Stimulated activated CD4-positive, alpha-beta T cell treated with anti-CD3 and anti-CD28 coated beads, Interleukin-4, amount 100 ng/mL, for 4 hours (primary cell): ENCODE measurements at places on chromosomes 2 and 18.
A peak's percentile ranks its signal among the peaks of the same experiment; 100 is the strongest.

GRCh38 chr2:81648370-81648769 lies 1343.8 kb upstream of the LRRTM1 start:
- DNase-seq = no peak

DNA sequence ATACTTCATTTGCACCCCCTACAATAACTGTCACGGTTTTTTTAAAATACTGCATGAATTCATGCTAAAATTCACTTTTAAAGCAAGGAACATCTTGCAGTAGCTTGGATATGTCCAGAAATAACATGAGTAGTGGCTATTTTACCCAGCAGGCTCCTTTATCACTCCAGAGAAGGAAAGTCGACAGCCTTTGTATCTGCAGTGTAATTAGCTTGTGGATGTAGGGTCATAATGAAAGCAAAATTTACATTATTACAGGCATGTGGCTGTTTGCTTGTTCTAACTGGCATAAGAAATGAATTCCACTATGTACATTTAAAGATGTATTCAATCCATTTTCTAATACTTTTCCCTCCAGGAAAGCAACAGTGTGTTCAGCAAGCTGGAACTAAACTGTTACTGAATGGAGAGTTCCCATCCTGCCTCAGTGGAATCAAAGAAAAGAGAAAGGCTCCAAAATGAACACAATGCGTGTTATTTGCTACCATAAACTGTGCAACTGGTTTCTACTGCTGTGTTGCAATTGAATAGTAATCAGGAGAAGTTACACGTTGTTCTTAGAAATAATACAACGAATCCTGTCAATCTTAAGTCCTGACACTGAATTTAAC lies 321.2 kb upstream of the VRK2 start:
- DNase-seq = no peak

GRCh38 chr2:11550901-11551568 lies 17.2 kb downstream of the GREB1 start:
- DNase-seq = no peak

DNA sequence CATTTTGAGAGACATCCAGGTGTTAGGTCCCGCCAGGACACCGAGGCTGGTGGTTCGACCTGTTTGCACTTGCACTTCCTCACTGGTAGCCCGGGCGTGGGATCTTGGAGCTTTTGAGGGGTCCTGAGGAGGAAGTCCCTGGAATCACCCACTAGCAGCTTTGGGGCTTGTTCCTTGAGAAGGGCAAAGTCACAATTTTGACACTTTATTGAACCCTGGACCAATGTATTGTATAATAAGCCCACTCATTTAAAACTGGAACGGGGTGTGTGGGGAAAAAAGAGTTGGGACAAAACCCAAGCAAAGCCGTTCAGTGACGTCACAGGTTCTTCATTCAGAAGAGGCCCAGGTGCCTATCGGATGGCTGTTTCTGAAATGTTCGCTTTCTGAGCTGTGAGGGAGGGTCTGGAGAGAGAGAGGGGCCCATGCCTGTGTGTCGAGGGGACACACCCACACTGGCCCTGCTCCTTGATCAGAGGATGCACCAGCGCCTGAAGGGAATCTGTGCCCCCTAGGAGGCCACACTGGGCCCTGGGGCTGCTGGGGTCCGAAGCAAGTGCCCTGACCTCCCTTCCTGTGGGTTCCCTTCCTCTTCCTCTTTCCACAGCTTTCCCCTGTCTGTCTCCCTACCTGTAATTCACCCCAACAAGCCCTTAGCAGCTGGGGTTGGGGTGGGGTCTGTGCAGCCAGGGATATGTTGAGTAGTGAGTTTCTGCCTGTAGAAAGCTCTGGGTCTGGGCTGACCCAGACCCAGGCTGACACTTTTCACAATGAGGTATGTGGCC lies 2.6 kb downstream of the LPIN1 start:
- DNase-seq = no peak

DNA sequence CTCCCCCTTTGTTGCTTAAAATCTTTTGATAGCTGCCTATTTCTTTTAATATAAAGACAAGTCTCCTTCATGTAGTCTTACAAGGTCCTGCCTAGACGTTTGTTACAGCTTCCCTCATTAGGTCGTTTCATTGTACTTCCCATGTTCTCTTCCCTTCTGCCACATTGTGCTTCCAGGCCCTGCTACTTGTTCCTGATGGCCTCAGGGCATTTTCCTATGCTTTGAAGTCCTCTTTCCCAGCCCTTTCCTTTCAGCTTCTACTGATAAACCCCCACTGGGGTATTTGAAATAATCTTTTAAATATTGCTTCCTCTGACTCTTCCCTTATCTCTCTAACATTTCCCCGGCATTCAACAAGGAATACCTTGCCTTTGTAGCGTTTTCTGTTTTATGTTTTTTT lies 67.4 kb downstream of the UBE2E3 start:
- DNase-seq = no peak

DNA sequence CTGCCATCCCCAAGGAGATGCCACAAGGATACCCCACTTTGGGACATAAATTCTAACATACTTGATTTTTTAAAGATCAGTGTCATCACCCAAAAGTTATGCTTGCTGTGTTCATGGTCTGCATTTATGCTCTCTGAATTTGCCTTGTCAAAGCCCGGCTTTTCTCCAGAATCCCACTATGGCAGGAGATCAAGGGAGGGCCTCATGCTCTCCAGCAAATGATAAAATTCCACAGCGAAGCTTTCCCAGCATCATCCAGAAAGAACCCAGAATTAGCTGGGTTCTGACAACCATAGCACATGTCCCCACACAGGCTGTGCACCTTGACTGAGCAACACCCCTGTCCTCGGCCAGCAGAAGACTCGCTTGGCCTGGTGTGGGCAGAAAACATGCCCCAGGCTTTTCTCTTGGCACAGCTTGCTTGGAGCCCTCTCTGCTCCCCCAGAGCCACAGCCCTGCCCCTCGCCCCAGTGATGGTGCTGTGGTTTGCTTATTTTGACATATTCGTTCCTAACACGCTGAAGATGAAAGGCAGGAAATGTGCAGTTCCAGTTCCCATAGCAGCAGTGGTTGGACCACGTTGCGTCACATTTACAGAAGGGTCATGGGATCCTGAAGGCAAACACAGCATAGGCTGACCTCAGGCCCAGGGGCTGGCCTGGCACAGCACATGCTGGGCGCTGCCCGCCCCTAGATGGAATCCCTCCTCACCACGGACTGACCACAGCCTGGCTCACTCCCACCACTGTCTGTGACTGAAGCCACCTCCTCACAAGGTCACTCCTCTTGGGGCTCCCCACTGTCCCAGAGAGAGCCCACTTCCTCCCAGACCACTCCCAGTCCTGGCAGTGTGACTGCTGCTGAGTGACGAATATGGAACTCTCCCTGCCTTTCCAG lies 14.1 kb upstream of the CHRNA1 start:
- DNase-seq = peak; percentile 52

DNA sequence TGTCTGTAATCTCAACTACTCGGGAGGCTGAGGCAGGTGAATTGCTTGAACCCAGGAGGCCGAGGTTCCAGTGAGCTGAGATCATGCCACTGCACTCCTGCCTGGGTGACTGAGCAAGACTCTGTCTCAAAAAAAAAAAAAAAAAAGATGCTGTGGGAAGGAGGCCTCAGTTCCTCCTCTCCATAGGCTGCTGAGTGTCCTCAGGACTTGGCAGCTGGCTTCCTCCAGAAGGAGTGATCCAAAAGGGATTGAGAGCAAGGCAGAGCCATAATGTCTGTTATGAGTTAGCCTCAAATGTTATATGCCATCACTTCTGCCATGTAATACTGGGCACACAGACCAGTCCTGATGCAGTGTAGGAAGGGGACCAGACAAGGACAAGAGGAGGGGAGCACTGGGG lies 6.6 kb upstream of the NPC1 start:
- no peak for DNase-seq

GRCh38 chr2:65057391-65058052 lies 1.3 kb downstream of the CEP68 start:
- no peak for DNase-seq

DNA sequence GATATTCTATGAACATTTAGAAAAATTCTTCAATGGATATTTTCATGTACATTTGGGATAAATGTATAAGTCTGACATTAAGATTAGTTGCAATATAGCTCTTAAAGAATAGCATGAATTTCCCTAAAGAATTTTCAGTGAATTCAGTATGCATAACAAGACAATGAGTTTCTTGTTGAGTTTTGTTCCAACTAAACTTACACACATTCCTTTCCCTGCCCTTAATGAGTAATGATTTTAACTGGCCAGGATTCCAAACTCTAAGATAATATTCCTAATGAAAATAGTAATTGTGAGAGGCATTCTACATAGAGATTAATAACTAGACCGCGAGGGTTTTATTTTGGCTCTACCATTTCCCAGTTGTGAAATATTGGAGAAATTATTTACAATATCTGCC lies 390.3 kb upstream of the GALNT5 start:
- DNase-seq = no peak

GRCh38 chr2:152037743-152038435 lies 61.0 kb downstream of the CACNB4 start:
- DNase-seq = no peak

GRCh38 chr2:6780765-6781274 lies 84.9 kb downstream of the CMPK2 start:
- DNase-seq = no peak

- no peak for DNase-seq
Observed at GRCh38 chr18:35611518-35611917, 30.0 kb downstream of the GALNT1 start.

DNA sequence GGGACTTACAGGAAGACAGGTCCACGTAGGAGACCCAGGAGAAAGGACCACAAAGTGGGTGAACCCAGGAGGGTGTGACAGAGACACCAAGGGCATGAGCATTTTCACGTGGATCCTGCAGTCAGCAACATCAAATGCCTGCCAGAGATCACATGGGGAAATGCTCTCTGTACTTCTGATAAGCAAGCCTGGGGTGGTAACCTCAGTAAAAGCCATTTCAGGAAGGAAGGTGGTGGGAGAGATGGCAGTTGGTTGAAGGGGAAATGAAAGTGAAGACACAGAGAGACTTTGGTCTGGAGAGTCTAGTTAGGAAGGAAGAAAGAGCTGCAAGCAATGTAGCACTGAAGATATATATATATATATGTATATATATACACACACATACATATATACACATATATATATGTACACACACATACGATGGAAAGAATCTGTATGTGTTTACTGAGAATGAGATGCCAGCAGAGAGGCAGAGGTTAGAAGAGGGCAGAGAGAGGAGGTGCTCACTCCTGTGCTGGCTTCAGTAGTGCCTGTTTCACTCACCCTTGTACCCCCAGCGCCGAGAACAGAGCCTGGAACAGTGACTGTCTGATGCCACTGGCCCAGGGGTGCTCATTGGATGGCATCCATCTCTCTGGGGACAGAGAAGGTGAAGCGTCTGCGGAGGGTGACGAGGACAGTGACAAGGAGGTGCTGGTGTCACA lies 314.9 kb downstream of the AFF3 start:
- no peak for DNase-seq

GRCh38 chr2:157839822-157840221 lies 36.3 kb downstream of the ACVR1 start:
- DNase-seq = no peak

- DNase-seq = no peak
Observed at GRCh38 chr2:224892574-224893204, 149.6 kb downstream of the DOCK10 start.
